ENCODE measurements at places on chromosomes 11 and 22.
A peak's percentile ranks its signal among the peaks of the same experiment; 100 is the strongest.

GRCh38 chr11:14376920-14377319 lies 17.9 kb upstream of the RRAS2 start:
- no peak for DNase-seq

DNA sequence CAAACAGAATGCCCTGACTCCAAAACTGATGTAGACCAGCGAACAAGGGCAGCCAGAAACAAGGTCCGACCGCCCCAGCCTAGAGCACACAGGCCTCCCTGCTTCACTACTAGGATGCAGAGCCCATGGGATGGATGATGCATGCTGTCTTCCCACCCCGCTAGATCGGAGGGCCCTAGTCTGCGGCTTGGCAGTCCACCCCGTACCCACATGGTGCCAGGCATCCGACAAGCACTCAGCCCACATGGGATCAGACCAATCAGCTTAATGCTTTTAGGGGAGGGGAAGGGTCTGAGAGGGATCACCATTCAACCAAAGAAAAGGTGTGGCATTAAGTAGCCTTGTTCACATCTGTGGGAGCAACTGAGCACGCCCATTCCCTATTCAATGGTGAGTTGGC lies 30.6 kb downstream of the PISD start:
- no peak for DNase-seq

DNA sequence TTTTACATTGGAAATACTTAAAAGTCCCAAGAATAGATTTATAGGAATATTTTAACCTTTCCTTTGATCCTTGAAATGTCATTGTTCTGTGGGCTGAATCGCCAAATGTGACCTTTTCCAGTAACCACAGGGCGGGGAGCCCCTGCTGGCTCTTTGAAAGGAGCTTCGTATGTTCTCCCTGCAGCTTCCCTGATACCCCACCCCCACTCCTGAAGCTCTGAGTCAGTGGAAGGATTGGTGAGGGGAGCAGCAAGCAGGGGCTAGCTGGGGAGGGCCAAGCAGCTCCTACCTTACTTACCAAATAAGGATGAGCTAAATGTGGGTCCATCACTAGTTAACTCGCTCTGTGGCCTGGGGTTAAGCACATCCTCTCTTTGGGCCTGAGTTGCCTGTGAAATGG lies 87.7 kb downstream of the CHST1 start:
- no peak for DNase-seq

GRCh38 chr11:10294290-10294953 lies 403 bp upstream of the SBF2 start:
- DNase-seq: peak; percentile 25

DNA sequence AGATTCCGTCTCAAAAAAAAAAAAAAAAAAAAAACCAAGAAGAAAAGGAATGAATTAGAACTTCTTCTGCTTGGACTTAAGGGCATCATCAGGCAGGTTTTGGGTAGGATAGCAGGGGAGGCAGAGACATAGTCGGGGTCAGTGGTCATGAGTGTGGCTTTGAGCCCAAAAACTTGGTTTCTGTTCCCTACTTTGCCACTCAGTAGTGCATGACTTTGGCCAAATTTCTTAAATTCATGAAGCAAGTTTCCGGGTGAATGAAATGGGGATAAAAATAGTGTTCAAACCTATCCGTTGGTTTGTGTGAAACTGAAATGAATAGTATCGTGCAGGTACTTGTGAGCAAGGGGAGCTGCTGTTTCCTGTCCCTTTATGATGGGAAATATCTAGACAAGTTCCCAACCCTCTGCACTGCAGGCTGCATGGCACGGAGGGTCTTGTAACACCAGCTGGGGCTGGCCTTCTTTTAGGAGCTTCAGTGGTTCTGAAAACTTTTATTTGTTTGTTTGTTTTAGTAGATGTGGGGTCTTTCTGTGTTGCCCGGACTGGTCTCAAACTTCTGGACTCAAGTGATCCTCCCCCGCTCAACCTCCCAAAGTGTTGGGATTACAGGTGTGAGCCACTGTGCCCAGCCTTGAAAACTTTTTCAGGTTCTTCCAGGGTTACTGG lies 18.4 kb downstream of the NEAT1 start:
- no peak for DNase-seq

DNA sequence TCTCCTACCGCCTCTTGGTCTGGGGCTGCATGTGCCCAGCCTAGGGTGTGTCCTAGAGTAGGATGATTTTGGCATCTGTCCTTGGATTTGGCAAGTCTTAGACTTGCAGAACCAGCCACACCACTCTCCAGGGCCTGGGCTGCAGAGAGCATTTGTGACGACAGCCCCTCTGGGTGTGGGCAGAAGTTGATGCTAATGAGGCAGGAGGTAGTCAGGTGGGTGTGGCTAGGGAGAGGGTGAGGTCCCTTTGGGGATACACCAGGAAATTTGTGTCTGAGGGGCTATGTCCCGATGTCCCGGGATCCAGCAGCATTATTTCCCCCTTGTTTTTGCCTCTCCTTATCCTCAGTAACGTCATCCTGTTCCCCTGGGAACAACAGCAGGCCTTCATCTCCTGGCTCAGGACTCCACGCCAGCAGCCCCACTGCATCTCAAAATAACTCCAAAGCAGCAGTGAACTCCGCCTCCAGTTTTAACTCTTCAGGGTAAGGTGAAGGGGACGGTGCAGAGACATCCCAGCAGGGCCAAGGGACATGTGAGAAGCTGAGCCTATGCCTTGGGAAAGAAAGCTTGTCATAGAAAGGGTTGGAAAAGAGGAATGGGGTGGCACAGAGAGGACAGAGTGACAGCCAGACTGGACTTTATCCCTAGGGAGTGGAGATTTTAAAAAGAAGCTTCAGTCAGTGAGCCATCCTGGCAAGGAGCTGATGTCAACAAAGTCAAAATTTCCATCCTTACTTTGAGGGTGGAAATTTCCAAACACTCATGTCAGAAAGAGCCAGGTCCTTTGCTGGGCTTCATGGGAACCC lies 8.0 kb upstream of the TLCD5 start:
- DNase-seq: no peak

DNA sequence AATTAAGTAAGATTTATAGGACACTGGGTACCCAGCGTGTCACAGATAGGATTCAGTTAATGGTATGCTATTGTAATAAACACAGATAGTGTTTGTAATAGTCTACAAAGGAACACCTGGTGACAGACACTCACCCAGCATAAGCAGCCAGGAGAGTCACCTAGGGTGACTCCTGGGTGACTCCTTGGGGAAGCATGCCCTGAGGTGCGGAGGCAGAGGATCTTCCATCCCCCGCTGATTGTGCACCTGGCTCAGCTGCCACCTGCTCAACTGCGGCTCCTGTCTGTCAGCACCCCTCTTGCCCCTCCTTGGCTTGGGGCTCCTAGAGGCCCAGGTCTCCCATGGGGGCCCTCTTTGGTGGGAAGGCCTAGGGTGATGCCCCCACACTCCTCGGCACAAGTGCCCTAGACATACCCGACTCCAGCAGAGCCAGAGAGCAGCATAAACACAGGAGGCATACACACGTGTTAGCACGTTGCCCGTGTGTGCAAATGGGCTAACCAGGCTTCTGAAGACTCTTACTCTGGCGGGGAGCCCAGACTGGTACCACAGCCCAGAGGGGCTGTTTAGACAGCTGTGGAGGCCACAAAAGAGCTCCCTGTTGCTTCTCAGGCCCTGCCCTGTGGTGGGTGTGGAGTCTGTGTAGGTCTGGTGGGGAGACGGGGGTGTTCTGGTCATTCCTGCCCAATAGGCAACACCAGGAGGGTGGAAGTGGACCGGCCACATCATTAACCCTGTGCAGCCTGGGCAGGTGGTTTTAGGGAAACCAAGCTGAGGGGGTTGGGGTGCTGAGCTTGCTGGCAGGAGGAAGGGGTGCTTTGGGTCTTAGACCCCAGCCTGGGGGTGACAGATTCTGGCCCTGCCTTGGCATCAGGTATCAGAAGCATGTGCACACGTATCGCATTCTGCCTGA lies 3.0 kb downstream of the INPPL1 start:
- DNase-seq: peak; percentile 95

- DNase-seq: no peak
Measured at GRCh38 chr22:46132830-46133587, 17.3 kb upstream of the PPARA start.

DNA sequence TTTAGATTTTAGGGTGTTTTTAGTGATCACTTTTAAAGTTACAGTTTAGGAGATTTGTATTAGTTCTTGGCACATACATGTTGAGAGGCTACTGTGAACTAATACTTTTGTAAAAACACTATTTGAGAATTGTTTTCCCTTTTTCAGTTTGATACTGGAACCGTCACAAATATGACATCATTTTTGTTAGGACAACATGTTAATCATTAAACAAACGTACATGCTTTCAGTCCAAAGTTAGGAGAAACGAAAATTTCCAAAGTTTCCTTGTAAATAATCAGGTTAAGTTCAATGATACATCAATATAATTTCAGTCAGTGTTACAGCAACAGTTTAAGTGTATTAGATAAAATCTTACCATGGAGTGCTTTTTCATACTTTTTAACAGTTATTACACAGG lies 53.1 kb downstream of the SPECC1L start:
- DNase-seq: no peak

GRCh38 chr11:8230178-8230859 lies 33.4 kb downstream of the LMO1 start:
- no peak for DNase-seq

- DNase-seq: no peak
Measured at GRCh38 chr11:15965562-15966250, 390.6 kb downstream of the SOX6 start.

GRCh38 chr22:33063611-33064010 lies 5.4 kb upstream of the SYN3 start:
- DNase-seq: no peak

GRCh38 chr11:30596832-30597231 lies 10.7 kb upstream of the MPPED2 start:
- no peak for DNase-seq

DNA sequence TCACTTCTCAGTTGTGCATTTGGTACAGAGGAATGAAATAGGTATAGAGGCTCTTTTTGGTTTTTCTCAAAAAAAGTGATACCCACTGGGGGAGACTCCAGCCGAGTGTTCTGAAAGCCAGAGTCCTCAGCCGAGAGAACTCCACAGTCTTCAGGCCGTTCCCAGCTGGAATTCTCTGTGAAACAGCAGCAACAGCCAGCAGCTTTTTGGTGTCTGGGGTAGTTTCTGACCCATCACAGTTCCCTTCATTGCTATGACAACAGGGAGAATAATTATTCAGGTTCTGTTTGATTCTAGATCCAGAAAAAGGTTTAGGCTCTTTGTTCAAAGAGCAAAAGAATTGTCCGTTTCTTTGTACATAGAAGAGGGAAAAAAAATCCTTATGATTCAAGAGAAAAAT lies 84.6 kb downstream of the C22orf31 start:
- DNase-seq: no peak

DNA sequence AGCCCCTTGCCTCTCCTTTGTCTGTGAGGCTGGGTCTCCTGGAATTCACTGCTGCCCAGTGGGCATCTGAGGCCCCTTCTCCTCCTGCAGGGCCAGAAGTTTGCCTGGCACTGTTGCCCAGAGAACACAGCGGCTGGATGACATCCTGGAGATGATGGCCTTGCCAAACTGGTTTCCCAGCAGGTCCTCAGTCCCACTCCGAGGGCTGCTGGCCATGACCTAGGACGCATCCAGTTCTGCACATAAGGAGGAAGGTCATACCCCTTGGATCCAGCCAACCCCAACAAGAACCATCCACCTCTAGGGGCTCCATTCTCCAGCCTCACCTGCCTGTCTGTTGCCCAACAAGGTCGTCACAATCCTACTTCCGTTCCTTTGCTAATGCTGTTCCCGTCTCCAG lies 3.4 kb upstream of the SMTN start:
- DNase-seq: no peak

DNA sequence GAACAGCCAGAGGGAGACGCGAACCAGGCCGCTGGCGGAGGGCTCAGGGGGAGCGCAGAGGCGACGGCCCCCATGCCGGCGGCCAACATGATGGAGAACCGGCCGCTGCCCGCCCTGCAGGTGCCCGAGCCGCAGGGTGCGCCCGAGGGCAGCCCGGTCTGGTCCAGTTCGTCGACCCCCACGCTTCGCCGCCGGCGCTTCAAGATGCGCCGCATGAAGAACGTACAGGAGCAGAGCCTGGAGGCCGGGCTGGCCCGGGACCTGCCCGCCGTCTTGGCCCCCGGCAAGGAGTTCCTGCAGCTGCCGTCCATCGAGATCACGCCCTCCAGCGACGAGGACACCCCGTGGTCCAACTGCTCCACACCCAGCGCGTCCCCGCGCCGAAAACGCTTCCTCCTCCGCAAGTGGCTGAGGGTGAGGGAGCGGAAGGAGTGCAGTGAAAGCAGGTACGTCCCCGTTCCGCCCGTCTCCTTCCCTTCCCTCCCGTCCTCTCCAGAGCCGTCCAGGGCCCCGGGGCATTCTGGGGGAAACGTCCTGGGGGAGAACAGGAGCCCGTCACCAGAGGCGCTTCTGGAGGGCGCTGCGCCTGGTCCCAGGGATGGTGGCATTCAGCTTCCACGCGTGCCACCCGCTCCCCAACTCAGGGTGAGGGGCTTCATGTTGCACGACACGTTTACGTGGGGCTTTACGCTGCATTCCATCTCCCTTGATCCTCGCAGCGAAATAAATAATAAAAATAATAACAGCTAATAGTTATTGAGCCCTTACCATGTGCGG lies 840 bp downstream of the GRAMD1B start:
- peak; percentile 47 for DNase-seq

DNA sequence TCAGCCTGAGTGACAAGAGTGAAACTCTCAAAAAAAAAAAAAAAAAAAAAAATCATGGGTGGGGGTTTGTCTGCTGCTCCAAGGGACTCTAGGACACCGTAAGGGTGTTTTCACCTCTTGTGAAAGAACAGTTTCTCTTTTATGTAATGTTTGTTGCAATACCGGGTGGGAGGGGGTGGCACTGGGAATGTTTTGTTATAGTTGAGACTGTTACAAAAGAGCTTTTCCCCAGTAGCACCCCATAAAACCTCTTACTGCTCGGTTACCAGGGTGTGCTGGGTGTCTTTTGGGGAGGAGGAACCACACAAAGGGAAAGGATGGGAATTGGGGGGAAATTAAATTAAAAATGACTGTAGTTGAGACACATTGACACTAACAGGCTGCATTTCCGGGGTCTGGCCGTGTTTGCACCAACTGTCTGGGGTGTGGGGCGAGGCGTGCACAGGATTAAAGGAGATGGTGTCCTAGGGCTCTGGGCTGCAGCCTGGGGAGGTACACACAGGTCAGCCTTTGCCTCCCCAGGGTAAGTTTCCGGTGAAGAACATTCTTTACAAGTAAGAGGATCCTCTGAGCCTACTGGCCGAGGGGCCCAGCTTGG lies 1.6 kb downstream of the NFAM1 start:
- no peak for DNase-seq

- DNase-seq: no peak
Measured at GRCh38 chr22:40040927-40041326, 46.2 kb downstream of the FAM83F start.

All from NCI-H774 (cell line).